ENCODE measurements at places on chromosomes 13 and 19.

DNA sequence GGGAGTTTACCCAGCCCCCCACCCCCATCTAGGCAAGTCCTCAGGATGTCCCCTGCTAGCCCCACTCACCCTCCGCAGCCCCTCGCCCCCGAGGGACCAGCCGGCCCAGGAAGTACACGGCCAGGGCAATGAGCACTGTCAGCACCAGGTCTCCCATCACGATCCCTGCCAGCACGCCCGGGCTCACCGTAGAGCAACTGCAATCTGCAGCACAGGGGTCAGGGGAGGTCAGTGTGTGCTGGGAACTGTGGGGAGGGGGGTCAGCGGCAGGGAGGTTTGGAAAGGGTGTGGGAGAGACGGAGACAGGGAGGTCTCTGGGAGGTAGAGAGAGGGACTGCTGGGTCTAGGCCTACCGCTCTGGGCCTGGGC is 734 bp downstream of the TYROBP start:
- DNase-seq, result no peak

- no peak for DNase-seq
These were observed 182.0 kb downstream of the RGCC start for GRCh38 chr13:41639237-41639904.

DNA sequence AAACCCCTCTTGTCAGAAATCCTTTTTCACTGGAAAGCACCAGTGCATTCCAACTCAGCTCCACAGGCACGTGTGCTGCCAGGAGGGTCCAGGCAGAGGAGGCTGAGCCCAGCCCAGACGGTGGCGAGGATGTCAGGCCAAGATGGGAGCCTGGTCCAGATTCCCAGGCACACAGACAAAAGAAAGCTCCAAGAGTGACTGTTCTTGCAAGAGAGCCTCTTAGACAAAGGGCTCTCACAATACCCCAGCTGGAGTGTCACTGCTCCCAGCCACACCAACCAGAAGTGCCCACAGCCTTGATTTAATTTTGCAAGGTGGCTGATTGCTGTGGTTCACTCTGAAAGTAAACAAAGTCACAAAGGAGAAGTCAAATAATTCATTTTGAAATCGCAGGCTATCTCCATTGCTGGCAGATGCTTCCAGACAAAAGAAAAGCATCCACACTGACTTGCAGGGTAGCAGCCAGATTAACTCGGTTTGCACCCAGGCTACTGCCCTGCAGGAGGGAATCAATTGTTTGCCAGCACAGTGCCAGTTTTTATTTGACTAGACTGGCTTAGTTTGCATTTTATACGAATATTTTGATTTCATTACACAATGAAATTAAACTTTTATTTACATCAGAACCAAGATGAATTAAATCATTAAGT is 95.1 kb downstream of the RAB20 start:
- no peak for DNase-seq

DNA sequence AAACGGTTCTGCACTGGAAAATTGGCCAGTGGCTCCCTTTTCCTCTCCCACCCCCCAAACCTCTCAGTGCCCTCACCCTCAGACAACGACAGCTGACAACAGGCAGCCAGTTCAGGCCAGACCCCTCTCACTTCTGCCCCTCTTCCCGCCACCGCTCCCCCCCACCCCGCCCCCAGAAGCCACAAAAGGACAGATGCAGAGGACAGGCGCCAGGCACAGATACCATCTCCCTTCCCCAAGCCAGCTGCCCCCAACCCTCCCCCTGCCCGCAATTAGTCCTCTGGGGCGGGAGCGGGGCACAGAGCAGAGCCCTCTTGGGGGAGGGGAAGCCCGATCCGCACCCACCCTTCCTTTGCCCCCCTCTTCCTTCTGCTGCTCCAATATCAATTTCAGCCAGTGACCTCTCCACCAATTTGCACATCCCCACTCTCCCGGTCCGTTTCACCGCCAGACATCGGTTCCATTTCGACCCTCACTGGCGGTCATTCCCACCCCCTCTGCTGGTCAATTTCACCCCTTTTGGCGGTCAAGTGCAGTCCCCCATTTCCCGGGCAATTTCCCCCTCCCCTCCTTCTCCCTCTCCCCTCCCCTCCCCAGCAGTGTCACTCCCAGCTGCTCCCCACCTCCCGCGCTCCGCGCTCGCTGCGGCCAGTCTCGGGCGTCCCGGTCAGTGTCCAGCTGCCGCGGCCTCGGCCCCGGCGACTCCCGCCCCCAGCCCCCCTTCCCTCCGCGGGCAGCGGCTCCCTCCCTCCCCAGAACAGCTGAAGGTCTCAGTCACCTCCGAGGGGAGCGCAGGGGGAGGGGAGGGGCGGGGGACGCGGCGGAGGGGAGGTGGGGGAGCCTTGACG is at the start of gene SHD:
Gene SHD, plus strand, starts transcription at position 848 of the 848 bp plus-strand sequence. CDS start 798 bp downstream, outside the sequence.
- no peak for DNase-seq

DNA sequence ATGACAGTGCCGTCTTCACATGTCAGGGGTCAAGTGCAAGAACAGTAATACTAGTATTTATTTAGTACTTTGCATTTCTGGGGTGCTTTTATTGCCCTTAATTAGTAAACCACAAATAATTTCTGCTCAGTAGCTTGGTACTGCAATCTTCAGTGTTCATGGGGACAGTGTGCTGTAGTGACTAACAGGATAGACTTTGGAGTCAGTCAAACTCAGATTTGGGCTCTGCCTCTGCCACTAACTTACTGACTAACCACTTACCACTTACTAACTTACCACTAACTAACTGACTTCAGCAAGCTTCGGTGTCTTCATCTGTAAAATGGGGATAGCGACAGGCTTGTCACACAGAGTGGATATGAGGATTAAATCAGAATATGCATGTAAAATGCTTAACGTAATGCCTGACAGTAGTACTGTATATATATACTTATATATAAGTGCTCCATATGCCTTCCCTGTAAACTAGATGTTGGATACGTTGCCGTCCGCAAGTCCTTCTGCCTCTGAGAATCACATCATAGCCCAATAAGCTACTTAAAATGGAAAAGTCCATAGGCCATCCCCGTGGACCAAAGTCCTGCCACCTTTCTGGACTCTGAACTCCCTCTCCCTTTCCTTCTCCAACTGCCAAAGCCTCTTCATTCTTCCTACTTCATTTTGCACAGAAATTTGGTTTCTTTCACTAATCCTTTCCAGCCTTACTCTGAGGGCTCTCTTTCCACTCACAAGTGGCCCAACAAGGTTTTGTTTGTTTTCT is 158.1 kb downstream of the ZIC5 start:
- no peak for DNase-seq

DNA sequence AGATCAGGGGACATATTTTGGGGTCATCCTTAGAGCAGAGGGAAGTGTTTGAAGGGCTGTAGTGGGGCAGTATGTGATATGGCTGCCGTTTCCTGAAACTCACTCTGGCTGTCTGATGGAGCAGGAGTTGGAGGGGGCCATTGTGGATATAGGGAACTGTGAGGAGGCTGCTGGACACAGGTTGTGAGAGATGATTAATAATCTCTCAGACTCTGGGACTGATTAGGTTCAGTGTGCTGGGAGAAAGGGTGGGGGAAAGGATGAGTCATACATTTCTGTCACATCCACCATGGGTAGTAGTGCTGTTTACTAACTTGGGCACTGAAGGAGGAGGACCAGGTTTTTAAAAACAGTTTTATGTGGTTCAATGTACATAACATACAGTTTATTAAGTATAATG is 4.8 kb downstream of the B3GLCT start:
- peak; percentile 47 for DNase-seq

DNA sequence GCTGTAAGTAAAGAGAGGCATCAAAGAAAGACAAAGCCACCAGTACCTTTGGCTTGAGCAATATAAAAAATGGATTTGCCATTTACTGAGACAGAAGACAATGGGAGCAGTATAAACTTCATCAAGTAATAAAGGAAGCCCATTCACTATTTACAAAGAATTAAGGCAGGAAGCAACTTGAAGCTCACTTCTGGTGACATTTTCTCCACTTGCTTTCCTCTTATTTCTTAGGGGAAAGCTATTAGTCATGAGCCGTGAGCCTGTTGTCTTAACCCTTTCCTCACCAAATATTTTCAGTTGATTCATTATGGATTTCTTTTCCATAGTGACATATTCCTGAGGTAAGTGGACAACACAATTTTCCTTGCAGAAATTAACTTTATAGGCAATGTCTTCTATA is 156.8 kb downstream of the DNAJC3 start:
- no peak for DNase-seq

GRCh38 chr13:43522788-43523187 is 264.0 kb downstream of the ENOX1 start:
- DNase-seq, result no peak
